ENCODE measurements at places on chromosomes 5 and 9. TPM values are rescaled to one million over a fixed set of nuclear protein-coding genes. Genes with fewer than 3 reads are reported as not detected.
A peak's percentile ranks its signal among the peaks of the same experiment; 100 is the strongest.

DNA sequence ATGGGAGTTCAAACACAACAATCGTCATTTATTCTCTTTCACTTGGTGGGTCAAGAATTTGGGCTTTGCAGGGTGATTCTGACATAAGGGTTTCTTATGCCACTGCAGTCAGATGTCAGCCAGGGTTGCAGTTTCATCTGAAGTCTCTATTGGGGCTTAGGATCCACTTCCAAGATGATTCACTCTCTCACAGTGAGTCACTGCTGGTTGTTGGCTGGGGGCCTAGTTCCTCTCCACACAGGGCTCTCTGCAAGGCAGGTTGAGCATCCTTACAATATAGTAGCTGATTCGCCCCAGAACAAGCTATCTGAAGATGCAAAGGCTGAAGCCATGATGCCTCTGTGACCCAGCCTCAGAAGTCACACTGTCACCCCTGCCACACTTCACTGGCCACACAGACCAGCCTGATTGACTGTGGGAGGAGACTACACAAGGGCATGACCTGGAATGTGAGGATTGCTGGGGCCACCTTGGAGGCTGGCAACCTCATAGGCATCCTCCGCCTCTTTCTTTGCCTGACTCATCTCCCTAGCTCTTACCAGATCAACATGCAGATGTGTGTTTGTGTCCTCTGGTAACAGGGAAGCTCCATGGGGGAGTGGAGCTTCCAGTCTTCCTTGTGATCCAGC lies 4.5 kb upstream of the CARD19 start:
- peaks cover 18% of the 10 kb centered on the region for H3K4me1 ChIP-seq
- no peaks in the 10 kb centered on the region for H3K36me3 ChIP-seq
- H3K27ac ChIP-seq: no peak overlapping the region
- H3K27me3 ChIP-seq: no peaks in the 10 kb centered on the region

The TLX3 gene
- total RNA-seq: not detected

The ANKRD34B gene
- not detected for total RNA-seq

DNA sequence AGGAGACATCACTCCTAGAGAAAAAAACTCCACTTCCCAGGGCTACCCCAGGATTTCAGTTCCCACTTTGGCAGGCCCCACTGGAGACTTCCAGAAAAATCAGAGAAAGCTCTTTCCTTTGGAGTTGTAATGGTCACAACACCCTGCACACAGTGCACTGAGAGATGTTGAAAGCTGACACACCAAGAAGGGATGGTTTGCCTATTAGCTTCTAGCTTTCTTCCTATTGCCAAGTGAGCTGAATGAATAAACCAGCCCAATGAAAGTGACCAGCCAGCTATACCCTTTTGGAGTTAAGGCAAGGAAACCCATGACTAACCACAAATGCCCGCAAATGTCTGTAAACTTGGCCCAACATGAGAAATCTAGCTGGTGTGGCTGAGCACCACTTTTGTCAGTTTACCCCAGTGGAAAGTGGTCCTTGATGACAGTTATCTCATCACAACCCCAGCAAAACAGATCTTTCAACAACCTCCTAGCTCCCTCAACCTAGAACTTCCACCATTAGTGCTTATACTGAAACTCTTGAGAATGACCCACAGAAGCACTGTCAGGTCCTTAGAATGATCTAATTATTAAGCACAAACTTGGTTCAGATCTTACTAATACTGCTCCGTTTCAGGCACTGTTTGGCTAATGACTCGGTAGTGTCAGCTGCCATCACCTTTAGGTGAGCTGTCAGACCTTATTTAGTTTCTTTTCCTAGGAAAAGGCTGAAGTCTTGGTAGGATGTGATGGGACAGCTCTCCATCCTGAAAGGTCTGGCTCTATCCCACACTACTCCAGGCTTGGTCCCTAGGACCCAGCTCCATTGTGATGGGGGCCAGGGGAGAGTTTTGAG lies 11.2 kb downstream of the IRF1 start:
- no peaks in the 10 kb centered on the region for H3K27me3 ChIP-seq
- peak overlapping the region; percentile 38 for H3K27ac ChIP-seq
- H3K4me1 ChIP-seq: peaks cover 39% of the 10 kb centered on the region
- H3K4me3 ChIP-seq: no peak overlapping the region
- peak; percentile 4 for DNase-seq

DNA sequence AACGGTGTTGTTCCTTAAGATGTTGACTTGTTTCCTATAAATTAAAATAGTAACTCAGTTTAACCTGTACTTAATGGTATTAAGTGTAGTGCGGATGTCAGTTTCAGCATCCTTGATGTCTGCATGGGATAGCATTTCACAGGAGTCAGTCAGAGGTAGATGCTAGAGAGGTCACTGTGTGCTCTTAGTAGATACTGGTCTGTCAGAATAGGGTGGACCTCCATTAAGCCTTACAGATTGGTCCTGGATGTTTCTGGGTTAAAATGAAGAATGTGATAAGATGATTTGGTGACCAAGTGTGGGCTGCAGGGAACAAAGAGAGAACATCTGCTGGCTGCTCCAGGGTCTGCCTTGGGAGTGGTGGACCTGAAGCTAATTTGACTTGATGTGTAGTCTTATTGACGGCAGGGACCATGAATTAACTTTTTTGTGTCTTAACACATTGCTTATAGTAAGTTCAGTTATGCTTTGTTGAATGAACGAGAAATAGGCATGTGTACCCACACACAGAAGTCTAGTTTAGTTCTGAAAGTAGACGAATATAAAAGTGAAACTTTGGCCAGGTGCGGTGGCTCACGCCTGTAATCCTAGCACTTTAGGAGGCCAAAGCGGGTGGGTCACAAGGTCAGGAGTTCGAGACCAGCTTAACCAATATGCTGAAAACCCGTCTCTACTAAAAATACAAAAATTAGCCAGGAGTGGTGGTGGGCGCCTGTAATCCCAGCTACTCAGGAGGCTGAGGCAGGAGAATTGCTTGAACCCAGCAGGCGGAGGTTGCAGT lies 12.5 kb downstream of the RAB24 start:
- H3K4me1 ChIP-seq: peaks cover 22% of the 10 kb centered on the region
- H3K4me3 ChIP-seq: no peak overlapping the region
- H3K27ac ChIP-seq: no peak overlapping the region
- no peaks in the 10 kb centered on the region for H3K27me3 ChIP-seq

DNA sequence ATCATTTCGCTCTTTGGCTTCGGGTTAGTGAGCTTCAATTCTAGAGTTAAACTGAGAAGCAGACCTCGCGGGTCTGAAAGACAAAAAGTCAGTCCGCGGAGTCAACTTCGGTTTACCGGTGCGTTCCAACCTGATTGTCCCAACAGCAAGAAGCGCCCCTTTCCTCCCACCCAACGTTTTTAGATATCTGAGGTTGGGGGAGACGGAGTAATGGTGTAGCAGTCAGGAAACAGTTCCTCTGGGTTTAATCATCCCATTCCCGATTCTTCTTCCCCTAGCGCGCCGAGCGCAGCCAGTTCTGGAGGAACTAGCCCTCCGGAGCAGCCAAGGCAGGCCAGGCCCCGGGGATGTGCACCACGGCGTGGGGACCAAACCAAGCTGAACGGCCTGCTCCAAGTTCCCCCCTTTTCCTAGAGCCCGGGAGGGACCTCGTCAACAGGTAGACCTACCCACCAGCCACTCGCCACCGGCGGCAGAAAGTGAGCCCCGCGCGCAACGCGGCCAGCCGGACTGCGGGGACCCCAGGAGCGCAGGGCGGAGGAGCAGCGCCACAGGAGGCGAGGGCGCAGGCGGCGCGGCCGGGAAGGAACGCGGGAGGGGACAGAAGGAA lies 622 bp upstream of the ISL1 start:
- H3K4me1 ChIP-seq: peaks cover 14% of the 10 kb centered on the region
- H3K27ac ChIP-seq: no peak overlapping the region
- no peaks in the 10 kb centered on the region for H3K36me3 ChIP-seq
- H3K4me3 ChIP-seq: peak overlapping the region; percentile 43
- DNase-seq: no peak

DNA sequence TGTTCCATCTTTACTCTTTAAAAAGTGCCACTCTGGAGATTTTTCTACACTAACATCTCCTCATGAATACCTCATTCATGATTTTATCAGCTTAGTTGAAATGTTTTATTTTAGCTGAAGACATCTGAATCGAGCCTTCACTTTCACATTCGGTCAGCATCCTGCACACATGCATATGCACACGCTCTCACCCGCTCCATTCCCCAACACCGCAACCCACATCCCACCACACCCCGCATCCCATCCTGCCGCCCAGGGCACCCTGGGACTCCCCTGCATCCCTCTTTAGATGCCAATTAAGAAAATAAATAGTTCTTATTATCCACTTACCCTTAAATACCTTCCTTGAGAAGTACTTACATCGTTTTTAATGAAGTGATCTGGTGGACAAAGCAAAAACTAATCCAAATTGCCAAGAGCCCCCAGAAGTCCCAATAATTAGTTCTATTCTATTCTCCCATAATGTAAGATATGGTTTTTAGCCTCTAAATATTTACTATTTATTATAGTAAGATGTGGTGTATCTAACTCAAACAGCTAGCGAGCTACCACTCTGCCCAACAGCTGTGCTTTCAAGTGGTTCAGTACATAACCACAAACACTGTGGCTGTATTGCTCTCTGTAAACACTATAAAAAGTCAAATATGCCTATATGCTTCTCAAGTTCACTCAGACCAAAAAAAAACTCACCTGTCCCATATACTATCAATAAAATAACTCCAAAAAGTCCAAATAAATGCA lies 38.2 kb downstream of the GZMK start:
- H3K4me1 ChIP-seq: no peaks in the 10 kb centered on the region
- H3K36me3 ChIP-seq: no peaks in the 10 kb centered on the region

DNA sequence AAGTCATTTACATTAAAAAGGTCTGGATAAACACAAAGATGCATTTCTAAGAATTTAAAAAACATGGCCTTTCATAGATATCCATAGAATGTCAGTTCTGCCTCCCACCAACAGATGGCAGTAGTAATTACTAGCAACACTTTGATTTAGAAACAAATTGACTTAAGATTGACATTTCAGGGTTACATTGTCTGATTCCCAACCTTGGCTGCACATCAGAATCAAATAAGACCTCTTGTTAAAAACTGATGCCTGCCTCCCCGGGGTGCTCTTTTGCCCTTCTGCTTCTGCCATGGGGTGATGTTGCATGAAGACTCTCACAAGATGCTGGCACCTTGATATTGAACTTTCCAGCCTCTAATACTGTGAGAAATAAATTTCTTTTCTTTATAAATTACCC lies 146.2 kb upstream of the GPR151 start:
- H3K4me1 ChIP-seq: no peaks in the 10 kb centered on the region
- DNase-seq: no peak
- H3K27me3 ChIP-seq: no peaks in the 10 kb centered on the region
- no peak overlapping the region for H3K4me3 ChIP-seq
- no peak overlapping the region for H3K27ac ChIP-seq

The MARCOL gene
- total RNA-seq: not detected

- no peak overlapping the region for H3K4me3 ChIP-seq
- H3K27me3 ChIP-seq: no peaks in the 10 kb centered on the region
- no peaks in the 10 kb centered on the region for H3K36me3 ChIP-seq
- H3K27ac ChIP-seq: no peak overlapping the region
Observed at GRCh38 chr9:96478829-96479371, 28.9 kb downstream of the HABP4 start.

GRCh38 chr5:148163345-148163744 lies 5.0 kb upstream of the SPINK14 start:
- H3K4me1 ChIP-seq: no peaks in the 10 kb centered on the region
- no peak overlapping the region for H3K4me3 ChIP-seq
- H3K36me3 ChIP-seq: no peaks in the 10 kb centered on the region
- H3K27me3 ChIP-seq: no peaks in the 10 kb centered on the region

DNA sequence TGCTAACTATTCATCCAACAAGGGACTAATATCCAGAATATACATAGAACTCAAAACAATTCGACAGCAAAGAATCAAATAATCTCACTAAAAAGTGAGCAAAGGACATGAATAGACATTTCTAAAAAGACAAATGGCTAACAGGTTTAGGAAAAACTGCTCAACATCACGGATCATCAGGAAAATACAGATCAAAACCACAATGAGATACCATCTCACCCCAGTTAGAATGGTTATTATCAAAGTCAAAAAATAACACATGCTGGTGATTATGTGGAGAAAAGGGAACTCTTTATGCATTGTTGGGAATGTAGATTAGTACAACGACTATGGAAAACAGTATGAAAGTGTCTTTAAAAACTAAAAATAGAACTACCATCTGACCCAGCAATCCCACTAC lies 150.1 kb downstream of the DEPDC1B start:
- no peaks in the 10 kb centered on the region for H3K36me3 ChIP-seq
- H3K4me3 ChIP-seq: no peak overlapping the region
- H3K4me1 ChIP-seq: no peaks in the 10 kb centered on the region
- DNase-seq: no peak
- H3K27me3 ChIP-seq: no peaks in the 10 kb centered on the region

GRCh38 chr5:55850839-55851674 lies at the start of gene IL31RA:
TSS of gene IL31RA (plus strand) at chr5:55851357. CDS start at chr5:55851571, 214 bp downstream.
- H3K27ac ChIP-seq: no peak within 1 kb of the TSS
- H3K27me3 ChIP-seq: no peaks in the 10 kb centered on the region

The LRRC19 gene
- total RNA-seq: not detected

GRCh38 chr5:153746440-153746839 lies 256.0 kb downstream of the GRIA1 start:
- no peak overlapping the region for H3K27ac ChIP-seq
- no peaks in the 10 kb centered on the region for H3K27me3 ChIP-seq
- H3K36me3 ChIP-seq: no peaks in the 10 kb centered on the region
- DNase-seq: no peak
- H3K4me3 ChIP-seq: no peak overlapping the region
- H3K4me1 ChIP-seq: no peaks in the 10 kb centered on the region

DNA sequence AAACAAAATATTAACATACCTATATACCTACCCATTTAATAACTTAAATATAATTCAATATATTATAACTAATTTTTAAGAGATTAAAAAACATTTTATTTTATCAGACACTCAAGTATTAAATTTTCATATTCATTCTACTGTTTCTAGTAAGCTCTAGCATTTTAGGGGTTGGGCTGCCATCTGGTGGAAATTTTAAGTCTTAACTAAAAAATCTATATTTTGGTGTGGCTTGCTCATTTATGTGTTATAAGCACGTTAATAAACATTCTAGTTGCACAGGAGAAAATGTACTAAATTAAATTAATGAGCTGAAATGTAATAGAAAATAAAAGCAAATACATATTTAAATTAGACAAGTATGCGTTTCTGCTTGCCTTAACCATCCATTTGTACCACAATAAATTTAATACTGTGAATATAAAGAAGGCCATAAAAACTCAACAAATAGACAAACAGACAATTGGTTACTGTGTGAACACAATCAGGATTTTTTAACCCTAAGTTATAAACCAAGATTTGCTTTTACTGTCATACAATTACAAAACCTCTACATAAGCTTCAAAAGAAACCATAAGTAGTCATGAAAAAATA lies 1728.3 kb upstream of the CDH9 start:
- no peak overlapping the region for H3K27ac ChIP-seq
- no peaks in the 10 kb centered on the region for H3K27me3 ChIP-seq
- no peaks in the 10 kb centered on the region for H3K4me1 ChIP-seq
- H3K36me3 ChIP-seq: no peaks in the 10 kb centered on the region
